Daoy (cell line): ENCODE measurements at places on chromosomes 13 and 19. TPM values are rescaled to one million over a fixed set of nuclear protein-coding genes. Genes with fewer than 3 reads are reported as not detected.

ARRDC5 gene
- not detected in 2 replicates for total RNA-seq

MUC16 gene
- not detected in 2 replicates for total RNA-seq

ALKBH6 gene
- total RNA-seq: 15.4 and 32.2 TPM in 2 replicates

ZNF235 gene
- total RNA-seq: 2.0 and 4.8 TPM in 2 replicates

MRPL57 gene
- total RNA-seq: 24.9 and 26.6 TPM in 2 replicates

ZNF529 gene
- 9.8 and 21.3 TPM in 2 replicates for total RNA-seq

TMIGD2 gene
- total RNA-seq: not detected in 2 replicates

VSIG10L gene
- 0.74 and 1.1 TPM in 2 replicates for total RNA-seq

PRSS57 gene
- not detected in 2 replicates for total RNA-seq

CALM3 gene
- 137 and 163 TPM in 2 replicates for total RNA-seq

ZNF675 gene
- 15.4 and 19.8 TPM in 2 replicates for total RNA-seq

GRCh38 chr13:59492030-59492636, 671.6 kb downstream of the DIAPH3 start:
- no peak for DNase-seq

- DNase-seq: no peak
Measured at GRCh38 chr19:42102877-42103276, 26.9 kb downstream of the ZNF574 start.

DNA sequence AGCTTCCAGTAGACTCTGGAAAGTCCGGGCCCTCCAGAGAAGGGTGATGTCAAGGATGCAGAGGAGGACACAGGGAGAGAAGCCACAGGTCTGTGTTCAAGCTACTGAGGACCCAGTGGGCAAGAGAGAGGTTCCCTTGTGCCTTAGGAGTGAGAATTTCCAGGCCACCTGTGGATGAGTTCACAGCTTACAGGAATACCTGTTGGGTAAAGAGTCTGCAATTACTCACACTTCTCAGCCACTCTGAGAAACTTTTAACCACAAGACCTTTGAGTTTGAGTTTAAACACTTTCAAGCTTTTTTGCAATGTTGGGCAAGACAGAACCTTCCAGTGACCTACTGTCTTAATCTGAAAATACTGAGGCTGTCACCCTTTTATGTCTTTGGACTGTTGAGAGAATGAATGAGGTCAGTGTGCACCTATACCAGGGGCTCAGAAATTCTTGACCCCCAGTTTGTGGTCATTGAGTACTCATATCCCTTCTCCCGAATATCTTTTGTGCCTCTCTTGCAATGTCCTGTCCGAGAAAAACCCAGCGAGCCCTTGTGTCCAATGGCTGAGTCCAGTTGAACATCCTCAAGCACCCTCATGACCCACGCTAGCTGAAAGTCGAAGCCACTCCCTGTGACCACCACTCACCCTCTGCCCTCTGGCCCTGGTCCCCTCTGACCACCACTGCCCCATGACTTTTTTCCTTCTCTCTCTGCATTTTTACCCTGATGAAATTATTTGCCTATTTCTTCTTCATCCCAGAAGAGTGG, 368.5 kb upstream of the ZNF507 start:
- no peak for DNase-seq

DNA sequence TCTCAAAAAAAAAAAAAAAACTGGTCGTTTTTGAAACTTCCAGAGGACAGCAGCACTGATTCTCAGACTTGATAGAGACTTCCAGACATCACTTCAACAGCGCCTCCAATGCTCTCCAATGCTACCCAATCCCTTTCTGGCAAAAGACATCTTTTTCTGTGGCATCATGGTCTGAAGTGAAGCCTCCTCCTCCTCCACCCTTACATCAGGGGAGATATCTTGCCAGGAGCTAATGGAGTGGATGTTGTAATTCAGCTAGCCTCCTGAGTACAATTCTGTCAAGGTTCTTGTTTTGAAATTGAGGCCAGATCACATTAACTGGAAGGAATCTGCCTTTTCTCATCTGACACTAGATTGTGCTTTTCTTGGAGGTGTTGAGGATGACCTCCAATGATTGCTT, 24.2 kb downstream of the FXYD5 start:
- DNase-seq: no peak

GRCh38 chr19:44603201-44603945, 10.0 kb upstream of the IGSF23 start:
- peak; percentile 54 for DNase-seq

DNA sequence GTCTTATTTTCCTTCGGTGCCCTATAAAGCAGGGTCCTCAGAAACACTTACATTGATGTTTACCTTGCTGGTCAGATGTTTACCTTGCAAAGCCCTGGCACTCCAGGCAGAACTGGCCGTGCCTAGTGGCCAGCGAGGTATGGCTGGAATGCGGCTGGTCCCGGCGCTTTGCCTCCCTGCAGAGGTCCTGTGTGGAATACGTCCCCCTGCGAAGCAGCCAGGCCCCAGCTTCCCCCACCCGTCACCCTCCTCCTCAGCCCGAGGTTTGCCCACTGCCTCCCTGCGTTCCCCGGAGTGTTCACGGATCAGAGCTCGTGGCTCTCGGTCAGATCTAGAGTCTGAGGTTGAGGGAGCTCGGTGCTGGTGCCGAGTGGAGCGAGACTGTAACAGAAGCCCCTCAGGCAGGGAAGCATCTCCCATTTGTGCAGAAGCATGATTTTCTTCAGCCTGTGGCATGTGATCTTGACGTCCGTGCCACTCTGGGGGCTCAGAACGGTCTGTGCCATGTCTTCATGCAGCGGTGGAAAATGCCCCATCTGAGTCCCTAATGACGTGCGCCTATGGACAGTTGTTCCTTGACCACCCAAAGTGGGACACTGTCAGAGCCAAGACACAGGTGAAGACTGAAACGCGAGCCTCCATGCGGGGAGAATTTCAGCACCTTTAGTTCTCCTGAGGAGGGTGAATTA, 54.8 kb upstream of the SOX1 start:
- DNase-seq: no peak

DNA sequence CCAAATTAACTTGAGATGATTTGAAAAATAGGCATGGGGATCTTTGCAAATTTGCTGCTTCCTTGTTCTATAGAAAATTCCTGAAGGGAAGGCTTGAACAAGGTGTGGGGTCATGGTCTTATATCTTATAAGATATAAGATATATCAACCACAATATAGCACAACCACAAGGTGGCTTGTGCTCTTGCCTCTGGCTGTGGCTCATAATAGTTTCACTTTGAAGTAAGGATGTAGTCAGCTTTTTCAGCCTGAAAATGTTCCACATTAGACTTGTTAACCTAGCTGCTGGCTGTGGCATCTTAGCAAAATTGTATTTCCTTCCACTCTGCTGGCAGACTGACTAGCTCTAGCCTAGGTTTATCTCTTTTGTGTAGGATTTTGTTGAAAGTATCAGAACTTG, 169.7 kb downstream of the KLF5 start:
- DNase-seq: no peak

- no peak for DNase-seq
Measured at GRCh38 chr13:36353001-36353400, 6.8 kb upstream of the SPART start.

DNA sequence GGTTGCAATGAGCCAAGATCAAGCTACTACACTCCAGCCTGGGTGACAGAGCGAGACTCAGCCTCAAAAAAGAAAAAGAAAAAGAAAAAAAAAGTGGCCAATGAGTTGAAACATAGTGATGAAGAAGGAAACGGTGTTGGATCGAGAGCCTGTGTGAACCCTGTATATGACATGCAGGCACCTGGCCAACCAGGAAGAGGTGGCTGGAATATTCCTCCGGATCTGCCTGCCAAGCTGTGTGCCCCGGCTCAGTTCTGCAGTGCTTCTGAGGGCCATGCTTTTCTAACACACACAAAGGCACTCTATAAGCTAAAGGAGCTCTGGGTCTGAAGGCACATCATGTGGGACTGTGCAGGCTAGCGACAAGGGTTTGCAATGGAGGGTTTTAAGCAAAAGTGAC, 3.7 kb upstream of the ZNF444 start:
- DNase-seq: no peak

- no peak for DNase-seq
Measured at GRCh38 chr13:63327584-63327983, 1911.9 kb upstream of the PCDH20 start.

GRCh38 chr19:40503320-40503695, 36.5 kb downstream of the SPTBN4 start:
- no peak for DNase-seq

DNA sequence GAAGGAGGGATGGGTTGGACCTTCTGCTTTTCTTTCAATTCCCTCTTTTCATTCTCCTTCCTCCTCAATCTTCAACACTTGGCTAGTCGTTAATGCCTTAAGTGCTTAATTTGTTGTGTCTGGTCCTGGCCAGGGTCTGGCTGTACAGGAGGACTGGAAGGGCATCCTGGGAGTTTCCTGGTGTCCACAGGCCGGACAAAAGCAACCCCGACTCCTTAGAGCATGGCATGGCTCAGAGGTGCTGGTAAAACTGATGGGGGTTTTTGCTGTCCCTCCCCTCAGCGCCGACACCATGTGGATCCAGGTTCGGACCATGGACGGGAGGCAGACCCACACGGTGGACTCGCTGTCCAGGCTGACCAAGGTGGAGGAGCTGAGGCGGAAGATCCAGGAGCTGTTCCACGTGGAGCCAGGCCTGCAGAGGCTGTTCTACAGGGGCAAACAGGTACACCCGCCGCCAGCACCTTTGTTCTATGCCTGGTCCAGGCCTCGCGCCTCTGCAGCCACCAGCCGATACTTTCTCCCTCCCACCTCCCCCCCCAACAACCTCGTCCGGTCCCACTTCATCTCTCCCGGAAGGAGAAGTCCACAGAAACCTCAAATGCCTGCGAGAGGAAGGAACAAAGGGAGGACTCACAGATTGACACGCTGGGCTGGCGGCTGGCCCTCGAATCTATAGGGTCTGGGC, 1.4 kb downstream of the UHRF1 start:
- DNase-seq: peak; percentile 86

DNA sequence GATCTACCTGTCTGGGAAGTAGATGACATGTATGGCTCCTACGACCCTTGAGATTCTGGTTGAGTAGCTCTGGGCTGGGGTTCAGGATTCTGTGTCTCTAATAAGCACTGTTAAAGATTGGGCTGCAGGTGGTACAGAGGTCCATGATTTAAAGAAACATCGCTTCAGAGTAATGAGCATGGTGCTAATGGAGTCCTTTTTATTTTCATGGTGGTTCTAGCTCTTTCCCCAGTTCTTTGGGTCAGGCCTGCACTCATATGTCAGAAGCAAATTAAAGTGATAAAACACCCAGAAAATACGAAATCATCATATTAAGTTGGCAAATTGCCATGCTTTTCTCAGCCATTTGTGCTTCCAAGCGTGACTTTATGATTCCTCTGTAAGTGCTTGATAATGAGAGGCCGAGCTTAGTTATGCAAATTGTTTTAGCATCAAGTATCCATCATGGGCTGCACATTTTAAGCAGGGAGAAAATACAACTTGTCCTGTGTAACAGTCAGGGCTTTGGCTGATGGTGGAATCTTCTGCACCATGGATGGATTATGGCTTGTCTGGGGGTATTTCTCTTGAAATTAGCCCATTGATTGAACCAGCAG, 45.1 kb downstream of the MTUS2 start:
- DNase-seq: no peak

- no peak for DNase-seq
Measured at GRCh38 chr13:99610702-99611289, 109.5 kb downstream of the TM9SF2 start.

- no peak for DNase-seq
Measured at GRCh38 chr19:49413348-49413747, 9.9 kb downstream of the PTH2 start.

DNA sequence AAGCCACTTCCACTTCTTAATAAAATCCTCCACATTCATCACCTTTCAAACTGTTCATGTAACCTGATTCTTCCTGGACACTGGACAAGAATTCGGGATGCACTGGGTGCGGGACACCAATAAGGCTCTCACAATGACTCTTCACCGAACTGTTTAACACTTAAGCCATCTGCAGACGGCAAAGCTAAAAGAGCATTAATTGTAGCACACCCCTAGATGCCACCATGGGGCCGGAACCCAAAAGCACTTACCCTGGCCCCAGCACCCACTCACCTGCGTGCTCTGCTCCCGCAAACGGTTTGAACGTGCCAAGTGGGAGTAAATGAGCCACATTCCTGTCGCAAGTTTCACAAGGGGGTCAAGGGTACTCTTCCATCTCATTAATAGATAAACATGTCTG, 254.3 kb upstream of the PRR20A start:
- no peak for DNase-seq

DNA sequence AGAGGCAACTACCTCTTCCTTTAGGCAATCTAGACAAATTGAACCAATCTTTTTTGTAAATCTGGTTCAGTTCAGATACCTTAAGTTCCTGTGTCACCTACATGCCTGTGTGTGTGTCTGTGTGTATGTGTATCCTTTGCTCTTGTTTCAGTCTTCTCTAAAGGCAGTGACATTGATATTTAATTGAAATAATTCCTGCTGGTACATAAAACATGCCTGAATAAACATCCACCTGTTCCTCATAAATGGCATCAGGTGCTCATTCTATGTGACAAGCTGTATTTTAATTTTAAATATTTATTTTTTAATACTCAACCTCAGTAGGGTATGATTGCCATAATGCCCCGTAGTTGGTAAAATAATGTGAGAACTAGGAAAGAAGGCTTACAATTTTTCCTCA, 1606.4 kb upstream of the PRR20A start:
- no peak for DNase-seq

GRCh38 chr13:61685682-61686012, 270.0 kb upstream of the PCDH20 start:
- no peak for DNase-seq

DNA sequence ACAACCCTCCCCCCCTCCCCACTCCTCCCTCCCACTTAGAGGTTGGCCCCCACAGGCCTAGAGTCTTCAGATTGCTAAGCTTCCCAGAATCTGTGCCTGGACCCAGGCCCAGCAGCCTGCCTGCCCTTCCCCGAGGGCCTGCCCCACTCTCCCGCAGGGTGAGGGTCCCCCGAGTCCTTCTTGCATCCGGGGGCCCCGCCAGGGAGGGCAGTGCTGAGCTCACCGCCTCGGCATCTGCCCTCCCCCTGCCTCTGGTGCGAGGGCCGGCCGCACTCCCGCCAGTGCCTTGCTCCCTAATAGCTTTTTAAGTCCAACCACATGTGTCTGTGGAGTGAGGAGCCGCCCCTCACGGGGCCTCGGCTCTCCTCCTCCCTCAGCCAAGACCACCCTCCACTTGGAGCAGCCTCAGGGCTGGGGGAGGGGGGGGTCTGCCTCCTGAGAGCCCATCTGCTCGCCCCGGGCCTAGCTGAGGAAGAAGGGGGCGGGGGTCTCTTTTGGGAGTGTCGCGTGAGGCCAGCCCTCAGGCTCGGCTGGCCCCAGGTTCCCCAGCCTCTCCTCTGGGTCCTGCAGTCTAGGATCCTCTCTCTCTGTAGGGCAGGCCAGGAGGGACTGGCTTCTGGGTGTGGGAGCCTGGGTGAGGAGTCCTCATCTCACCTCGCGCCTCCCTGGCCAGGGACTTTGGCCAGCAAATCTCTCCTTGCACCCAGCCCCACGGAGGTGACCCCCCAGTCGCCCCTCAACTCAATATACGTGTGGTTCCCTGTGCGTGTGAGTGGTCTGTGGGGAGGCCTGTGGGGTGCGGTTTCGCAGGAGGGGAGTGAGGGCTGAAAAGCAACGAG, 47.2 kb downstream of the LYL1 start:
- DNase-seq: peak; percentile 92

DNA sequence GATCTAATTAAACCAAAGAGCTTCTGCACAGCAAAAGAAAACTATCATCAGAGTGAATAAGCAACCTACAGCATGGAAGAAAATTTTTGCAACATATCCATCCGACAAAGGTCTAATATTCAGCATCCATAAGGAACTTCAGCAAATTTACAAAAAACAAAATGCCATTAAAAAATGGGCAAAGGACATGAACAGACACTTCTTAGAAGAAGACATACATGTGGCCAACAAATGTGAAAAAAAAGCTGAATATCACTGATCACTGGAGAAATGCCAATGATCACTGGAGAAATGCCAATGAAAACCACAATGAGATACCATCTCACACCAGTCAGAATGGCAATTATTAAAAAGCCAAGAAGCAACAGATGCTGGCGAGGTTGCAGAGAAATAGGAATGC, 32.5 kb downstream of the ZNF582 start:
- no peak for DNase-seq
